Brain (organoid and tissue), 16 donors: ENCODE measurements at places on chromosomes 3 and 15.
A peak's percentile ranks its signal among the peaks of the same experiment; 100 is the strongest.

DNA sequence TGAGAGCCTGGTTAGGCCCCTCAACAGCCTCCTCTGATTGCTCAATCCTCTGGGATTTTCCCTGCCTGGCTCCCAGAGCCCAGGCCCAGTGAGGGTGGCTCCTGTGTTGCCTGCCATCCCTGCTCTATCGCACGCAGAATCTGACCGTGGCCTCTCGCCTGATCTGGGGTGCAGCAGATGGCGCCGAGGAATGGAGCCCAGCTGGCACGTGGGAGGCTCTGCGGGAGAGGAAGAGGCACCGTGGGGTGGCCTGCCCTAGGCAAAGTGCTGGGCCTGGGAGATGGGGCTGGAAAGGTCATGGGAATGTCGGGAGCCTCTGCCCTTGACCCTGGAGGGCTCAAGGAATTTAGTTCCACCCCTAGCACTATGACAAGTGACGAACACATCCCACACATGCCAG is 10.3 kb downstream of the SV2B start:
- DNase-seq, result peak; percentile 33

DNA sequence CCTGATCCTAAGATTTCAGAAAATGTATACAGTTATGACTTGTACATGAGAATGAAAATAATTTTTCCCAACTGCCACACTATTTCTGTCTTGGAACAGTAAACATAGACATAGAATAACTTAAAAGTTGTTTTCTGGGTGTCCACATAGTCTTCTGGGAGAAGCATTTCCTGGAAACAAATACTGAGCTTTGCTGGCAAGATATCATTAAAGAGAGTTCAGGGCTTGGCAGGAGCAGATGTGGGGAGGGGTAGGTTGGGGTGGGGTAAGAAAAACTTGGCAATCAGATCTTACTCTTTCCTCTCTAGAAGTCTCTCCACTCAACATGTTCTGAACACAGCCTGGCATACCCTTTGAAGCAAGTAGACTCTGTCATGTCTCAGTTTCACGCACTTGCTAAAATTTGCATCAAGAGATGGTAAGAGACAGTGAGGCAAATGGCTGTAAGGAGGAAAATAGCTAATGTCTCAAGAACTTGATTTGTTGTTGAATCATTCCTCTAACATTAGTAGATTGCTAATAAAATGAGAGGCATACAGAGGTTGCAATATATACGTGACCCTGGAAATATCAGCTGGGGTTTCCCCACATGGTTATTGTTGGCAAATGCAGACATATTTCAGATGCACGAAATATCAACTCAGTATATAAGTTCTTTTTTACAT is 27.3 kb upstream of the ABI3BP start:
- no peak for DNase-seq

DNA sequence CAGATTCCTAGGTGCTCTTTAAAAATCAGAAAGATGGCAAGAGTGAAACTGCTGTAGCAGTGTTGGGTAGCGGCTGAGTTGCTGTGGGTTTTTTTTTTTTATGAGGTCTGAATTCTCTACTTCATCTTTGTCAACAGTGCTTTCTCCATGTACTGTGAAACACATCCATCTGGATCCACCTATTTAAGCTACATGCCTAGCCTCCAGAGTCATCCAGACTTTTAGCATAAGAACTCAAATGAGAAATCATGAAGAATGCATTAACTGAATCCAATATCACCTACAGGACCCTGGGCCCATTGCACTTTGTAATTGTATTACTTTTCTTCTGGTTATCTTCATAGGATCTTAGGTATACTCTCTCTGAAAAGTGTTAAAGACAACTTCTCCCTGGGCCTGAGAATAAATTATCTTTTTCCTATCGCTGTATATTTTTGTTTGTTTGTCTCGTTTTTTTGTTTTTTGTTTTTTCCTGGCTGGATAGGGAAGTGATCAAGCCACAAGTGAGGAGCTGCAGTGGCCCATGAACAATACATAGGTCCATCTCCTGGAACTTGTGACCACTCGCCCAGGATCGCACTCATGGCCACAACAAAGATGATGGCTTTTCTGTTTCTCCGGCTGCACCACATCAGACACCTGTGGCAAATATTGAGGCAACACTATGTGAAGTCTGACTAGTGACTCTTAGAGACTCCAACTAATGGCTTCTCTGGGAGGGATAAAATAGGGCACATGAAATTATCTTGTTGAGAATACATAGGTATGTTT is 609.9 kb upstream of the AGTR1 start:
- no peak for DNase-seq

DNA sequence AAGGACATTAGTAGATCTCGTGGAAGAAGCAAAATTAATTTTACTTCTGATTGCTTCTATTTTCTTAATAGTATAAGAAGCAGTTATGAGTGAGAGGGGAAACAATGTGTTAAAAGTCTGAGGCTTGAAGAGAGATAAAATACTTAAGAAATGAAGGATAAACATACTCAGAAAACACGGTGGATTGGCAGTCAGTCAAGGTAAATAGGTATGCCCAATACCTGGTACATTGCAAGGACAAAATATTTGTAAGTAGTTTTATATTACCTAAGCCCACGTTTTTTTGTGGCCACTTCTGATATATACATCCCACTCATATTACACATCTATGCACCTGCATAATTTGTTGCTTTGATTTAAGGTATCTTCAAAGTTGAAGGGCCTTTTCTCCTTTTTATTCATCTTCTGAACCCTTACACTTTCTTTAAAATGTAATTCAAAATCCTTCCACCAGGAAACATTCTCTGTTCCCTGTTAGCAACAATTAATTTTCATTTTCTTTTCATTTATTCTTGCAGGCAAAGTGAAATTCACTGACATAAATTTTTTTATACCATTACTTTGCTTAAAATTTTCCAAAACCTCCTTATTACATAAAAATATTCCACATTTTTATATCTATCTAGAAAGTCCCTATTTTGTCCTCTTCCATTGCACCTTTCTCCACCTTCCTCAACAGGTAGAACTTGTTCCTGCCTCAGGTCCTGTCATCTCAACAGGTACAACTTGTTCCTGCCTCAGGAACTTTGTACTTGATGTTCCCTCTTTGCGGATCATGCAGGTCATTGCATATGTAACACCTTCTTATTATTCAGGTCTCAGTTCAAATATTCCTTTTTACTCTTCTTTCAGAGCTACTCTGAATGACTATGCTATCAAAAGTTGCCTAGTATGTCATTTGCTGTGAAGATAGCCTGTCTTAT is 755.7 kb upstream of the ALCAM start:
- DNase-seq, result no peak

DNA sequence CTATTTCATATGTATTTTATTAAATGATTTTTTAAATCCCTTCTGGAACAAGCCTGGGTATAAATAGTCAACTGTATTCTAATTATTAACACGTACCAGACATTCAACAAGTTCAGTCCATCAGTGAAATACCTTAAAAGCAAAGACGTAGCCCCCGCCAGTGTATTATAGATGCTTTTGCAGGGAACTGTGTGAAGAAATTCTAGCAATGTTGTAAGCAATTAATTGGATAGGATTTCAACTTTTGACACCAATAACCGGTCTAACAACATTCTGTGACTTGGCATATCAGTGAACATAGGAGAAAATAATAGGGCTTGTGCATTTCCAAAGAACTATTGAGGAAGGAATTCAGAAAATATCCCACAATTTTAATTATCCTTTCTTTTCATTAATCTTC is 67.2 kb upstream of the TGFBR2 start:
- no peak for DNase-seq

DNA sequence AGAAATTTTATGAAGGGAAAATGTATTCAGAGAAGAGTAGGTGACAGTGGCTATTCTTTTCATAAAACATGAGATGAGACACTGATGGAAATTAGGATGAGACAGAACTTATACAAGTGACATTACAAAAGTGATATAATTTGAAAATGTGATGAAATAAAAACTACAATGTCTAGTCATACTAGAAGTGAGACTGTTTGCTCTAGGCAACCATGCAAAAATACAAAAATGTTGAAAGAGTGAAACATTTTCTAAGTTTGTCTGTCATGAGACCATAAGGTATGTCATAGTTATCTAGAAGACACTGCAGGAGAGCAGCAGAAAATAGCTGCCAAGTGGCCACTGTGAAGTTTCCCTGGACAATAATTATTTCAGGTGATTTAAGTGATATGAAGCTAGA is 459.5 kb downstream of the DIPK2A start:
- no peak for DNase-seq

DNA sequence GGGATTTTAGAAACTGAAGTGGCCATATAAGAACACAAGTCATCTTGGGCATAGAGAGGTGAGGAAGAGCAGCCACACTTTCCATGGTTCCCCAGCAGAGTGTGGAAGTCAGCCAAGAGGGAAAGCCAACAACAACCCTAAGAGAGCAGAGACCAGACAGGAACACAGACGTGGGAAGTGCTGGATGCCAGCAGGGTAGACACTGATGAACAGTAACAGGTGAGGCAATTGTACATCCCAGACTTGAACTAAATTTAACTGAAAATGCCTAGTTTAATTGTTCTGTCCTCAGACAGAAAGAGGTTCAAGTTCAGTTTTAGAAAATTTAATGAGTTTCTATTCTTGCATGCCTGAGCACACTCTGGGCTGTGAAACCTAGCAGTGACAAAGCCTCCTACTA is 212.1 kb downstream of the ATP8B4 start:
- no peak for DNase-seq

- no peak for DNase-seq
Measured at GRCh38 chr15:100111125-100112060, 230.4 kb downstream of the ADAMTS17 start.
